ENCODE measurements at places on chromosomes 1 and 21. TPM values are rescaled to one million over a fixed set of nuclear protein-coding genes. Genes with fewer than 3 reads are reported as not detected.

The TGFB2 gene
- 9.0 TPM for total RNA-seq

The OR2L3 gene
- total RNA-seq, result not detected

The GJA8 gene
- not detected for total RNA-seq

The RNU1-4 gene
- total RNA-seq, result 4,050 TPM

The RGS8 gene
- not detected for total RNA-seq

The RER1 gene
- 79.4 TPM for total RNA-seq

The IGFN1 gene
- 0.09 TPM for total RNA-seq

The VWA5B1 gene
- total RNA-seq, result not detected

The TEDDM1 gene
- not detected for total RNA-seq

The DYRK3 gene
- total RNA-seq, result 28.9 TPM

The HIPK1 gene
- 16.2 TPM for total RNA-seq

The KIF21B gene
- under 0.01 TPM for total RNA-seq

The SWT1 gene
- 4.5 TPM for total RNA-seq

The SPOCD1 gene
- 14.2 TPM for total RNA-seq

The OR11L1 gene
- total RNA-seq, result not detected

The CITED4 gene
- total RNA-seq, result 2.1 TPM

The RORC gene
- total RNA-seq, result under 0.01 TPM

The CYYR1 gene
- not detected for total RNA-seq

The HTR6 gene
- total RNA-seq, result not detected

The KLHL17 gene
- 6.9 TPM for total RNA-seq

The UBIAD1 gene
- total RNA-seq, result 4.6 TPM

The AQP10 gene
- total RNA-seq, result not detected

The ADORA1 gene
- total RNA-seq, result 16.5 TPM

The NCAM2 gene
- 1.8 TPM for total RNA-seq

The CYP4A11 gene
- not detected for total RNA-seq

The TAF12 gene
- 71.5 TPM for total RNA-seq

The DVL1 gene
- 48.4 TPM for total RNA-seq

The RHD gene
- total RNA-seq, result not detected

The MNDA gene
- not detected for total RNA-seq

The SAMD13 gene
- 0.18 TPM for total RNA-seq

The OVAAL gene
- total RNA-seq, result not detected

The PBX1 gene
- 85.3 TPM for total RNA-seq

The CLCA1 gene
- total RNA-seq, result not detected

The RPE65 gene
- total RNA-seq, result not detected

The TCP10L gene
- total RNA-seq, result 0.28 TPM

The AMY2A gene
- not detected for total RNA-seq

Data from smooth muscle cell of bladder (primary cell).